ENCODE measurements at places on chromosomes 2 and 18.

GRCh38 chr18:73136134-73136533 is 268.3 kb upstream of the NETO1 start:
- peak; percentile 72 for DNase-seq

DNA sequence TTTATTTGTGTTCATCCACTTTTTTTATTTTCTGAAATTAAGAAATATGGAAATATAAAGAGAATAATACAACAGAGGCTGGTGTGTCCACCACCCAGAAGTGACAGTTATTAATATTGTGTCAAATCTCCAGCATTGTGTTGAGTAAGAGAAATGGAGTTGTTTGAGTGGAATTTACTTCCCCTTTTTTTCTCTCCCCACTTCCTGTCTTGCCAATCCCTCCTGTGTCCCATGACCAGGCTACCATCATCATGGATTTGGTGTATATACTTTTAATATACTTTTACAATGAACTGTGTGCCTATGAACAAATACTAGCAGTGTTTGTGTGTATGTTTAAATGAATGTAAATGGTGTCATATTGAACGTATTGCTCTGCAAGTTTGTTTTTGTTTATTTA is 276.9 kb upstream of the SKOR2 start:
- DNase-seq: peak; percentile 38

DNA sequence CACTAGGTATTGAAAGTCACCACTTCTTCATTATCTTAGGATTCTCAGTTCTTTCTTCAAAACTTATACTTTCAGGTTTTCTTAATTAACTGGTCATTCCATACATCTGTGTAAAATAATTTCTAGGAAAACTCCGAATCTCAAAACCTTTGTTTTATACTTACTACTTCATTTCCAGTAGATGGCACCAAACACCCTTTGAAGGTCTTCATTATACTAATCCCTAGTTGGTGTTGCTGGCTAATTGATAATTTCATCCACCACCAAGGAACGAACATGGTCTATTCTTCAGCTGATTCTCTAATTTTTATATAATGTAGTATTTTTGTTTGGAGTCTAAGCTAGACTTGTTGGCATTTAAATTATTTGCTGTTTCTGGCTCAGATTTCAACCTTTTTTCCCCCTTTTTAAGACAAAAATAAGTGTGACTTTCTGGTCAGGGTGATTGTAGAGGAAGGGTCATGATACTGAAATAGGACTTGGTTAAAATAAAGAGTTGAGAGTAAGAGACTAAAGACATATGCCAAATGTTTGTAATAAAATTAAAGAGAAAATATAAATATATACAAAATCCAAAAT is 2.8 kb upstream of the MXD1 start:
- peak; percentile 91 for DNase-seq

DNA sequence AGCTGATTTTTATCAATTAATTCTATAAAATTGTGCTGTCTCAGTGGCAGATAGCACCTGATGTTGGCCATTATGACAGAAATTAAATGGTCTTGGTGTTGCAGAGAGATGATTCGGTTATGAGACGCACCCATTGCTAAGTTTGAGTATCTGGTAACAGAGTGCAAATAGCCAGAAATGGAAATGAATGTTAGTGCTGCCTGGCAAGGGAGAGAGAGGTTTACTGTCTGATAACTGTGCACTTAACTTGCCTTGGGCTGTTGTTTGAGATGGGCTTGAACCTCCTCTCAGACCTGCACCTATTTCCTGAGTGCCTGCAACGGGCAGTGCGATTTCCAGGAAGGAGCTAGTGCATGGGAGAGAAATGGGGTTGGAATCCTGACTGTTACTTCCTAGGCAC is 11.7 kb downstream of the DPYSL5 start:
- no peak for DNase-seq
